ENCODE measurements at places on chromosomes 2 and 18.

DNA sequence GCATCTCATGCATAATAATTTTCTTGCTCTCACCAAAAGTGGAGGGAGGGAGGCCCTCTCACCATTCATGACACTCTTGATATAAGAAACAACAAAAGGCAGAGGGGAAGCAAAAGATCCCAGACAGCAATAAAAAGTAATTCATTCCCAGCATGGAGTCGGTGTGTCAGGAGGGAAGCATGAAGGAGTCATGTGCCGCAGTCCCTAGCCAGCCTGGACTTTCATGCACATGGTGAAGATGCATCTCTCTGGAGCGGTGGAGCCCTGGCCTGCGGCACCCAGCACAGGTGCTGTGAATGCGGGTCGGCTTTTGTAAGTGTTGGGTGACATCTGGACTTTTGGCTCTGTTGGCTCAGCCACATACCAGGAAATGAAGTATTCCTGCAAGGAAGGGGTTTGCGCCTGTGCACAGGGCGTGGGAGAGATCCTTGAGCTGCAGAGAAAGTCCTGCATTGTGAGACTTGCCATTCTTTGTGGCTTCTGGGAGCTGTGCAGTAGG is 119.4 kb downstream of the COPS8 start:
- DNase-seq, result no peak

DNA sequence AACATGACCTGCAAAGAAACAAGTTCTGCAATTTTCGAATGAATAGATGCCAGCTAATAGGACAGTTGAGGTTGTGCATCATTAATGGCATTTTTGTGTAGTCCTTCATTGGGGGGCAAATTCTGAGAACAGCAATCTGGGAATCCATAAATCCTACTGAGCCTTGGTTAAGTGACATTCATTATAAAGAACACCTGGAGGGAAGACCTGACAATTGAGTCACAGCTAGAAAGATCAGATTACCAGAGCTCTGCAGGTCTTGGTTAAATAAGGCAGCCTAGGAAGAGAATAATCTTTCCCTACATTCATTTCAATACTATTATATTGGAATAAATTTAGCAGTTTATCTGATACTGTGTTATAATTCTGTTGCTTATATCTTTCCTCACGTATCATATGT is 14.3 kb downstream of the KCNH7 start:
- DNase-seq, result no peak

DNA sequence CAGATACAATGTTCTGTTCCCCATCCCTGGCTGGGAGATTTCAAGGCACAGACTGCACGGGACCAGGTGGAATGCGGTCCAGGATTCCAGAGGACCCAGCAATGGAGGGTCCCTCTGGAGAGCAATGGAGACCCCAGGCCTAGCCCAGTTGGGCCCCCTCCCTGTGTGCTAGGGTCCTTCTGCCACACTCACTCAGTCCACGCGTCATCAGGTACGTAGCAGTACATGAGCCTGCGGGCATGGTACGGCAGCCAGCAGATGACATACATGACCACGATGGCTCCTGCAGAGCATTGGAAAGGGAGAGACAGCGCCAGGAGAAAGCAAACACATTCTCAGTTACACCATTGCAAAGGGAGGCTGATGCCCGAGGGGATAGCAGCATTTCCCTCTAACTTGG is 10.1 kb downstream of the NTSR2 start:
- no peak for DNase-seq

GRCh38 chr2:110143982-110144381 is 28.4 kb upstream of the MALL start:
- DNase-seq, result no peak

- DNase-seq, result no peak
Measured at GRCh38 chr2:84486441-84487115, 27.5 kb upstream of the SUCLG1 start.

- DNase-seq, result no peak
Measured at GRCh38 chr2:118835746-118836410, 11.6 kb downstream of the EN1 start.

DNA sequence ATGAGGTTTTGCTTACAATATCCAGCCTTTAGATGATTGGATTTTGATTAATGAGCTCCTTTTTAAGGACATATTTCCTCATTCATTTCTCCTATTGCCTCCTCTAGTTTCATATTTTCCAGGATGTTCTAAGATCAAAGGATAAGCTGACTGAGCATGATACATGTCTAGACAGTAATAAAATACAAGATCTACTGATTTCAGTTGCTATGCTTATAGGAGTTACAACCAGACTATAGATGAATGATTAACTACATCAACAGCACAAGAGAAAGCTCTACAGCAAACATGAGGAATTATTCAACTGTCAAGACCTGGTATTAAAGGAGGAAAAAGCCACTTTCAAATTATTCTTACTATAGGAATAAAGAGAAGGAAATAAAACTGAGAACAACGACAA is 85.0 kb upstream of the LINC00305 start:
- no peak for DNase-seq

GRCh38 chr2:189407281-189408209 is 33.7 kb upstream of the WDR75 start:
- no peak for DNase-seq

DNA sequence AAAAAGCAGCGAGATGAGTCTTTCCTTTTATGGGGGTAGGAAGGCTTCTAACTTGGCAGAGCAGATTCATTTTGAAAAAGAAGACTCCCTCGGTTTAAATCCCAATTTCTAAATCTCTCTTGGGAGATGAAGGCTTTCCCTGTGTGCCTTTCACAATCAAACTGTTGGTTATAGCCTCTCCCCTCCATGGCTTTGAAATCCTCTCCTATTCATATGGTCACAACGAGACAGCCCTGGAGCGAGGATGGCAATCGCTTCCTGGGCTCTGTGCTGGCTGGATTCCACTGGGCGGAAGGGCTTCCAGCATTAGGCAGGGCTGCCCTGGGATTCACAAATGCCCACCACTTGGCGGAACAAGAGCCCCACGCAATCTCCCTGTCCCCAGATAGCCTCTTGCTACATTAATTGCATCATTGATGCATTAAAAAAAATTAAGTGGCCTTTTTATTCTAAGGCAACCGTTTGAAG is 1.6 kb downstream of the CAVIN2 start:
- no peak for DNase-seq

- no peak for DNase-seq
Measured at GRCh38 chr2:113370030-113370429, 67.5 kb upstream of the ZNG1B start.

GRCh38 chr2:67919490-67919889 is 143.3 kb downstream of the C1D start:
- no peak for DNase-seq

- no peak for DNase-seq
Measured at GRCh38 chr2:229419158-229419557, 148.1 kb upstream of the PID1 start.

DNA sequence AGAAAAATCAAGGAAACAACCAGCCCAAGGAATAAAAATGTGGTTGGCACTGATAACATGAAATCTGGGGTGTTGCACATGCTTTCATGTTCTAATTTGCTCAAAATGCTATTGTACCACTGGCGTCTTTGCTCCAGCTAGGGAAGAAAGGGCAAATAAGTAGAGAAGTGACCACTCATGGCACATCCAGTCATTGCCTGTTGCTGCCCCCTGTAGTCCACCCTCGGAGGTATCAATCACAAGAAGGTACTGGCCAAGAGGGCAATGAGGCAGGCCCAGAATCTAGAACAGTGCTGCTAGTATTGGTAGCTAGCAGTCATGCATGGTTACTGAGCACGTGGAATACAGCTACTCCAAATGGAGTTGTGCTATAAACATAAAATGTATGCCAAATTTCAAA is 213.4 kb downstream of the CDCA7 start:
- no peak for DNase-seq

DNA sequence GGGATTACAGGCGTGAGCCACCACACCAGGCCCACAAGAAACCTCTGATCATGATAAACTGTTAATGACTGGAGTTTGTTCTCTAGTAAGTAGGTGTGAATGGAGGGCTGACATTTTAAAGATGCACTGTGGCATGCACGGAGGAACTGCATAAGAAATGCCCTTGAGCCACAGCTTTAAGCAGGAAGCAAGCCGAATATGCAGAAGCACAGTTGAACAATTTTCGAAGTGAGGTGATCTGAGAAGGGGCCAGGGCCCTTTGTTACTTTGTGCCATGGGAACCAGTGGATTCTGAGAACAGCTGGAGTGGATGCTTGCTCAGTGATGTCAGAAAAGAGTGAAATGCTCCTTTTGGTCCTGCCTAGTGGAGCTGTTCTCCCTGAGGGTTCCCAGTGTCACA is 16.3 kb downstream of the FECH start:
- DNase-seq, result no peak
